ENCODE measurements at places on chromosomes 12 and 14. TPM values are rescaled to one million over a fixed set of nuclear protein-coding genes. Genes with fewer than 3 reads are reported as not detected.

- H3K4me3 ChIP-seq = no peak overlapping the region
- peaks cover 17% of the 10 kb centered on the region for H3K36me3 ChIP-seq
- no peak for DNase-seq
- H3K4me1 ChIP-seq = peaks cover 5% of the 10 kb centered on the region
These were observed 28.0 kb downstream of the ATG14 start for GRCh38 chr14:55383541-55384140.

GRCh38 chr14:71240866-71241520, 333.7 kb downstream of the PCNX1 start:
- H3K27me3 ChIP-seq = no peaks in the 10 kb centered on the region
- H3K36me3 ChIP-seq = no peaks in the 10 kb centered on the region
- H3K27ac ChIP-seq = no peak overlapping the region
- no peak for DNase-seq

DNA sequence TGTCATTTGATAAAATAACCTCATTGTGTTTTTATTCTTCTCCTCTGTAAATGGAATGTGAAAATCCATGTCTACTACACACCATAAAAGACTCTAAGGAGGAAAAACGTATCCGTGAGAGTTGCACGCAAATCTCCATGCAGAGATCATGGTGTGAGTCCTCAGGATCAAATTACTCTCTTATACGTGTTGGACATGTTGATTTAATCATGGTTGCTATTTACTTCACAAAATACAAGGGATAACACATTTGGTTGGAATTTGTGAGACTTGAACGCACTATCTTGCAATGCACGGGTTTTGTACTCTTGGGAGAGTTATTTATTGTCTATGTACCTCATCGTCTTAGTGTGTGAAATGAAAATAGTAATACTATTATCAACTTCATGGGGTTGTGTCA, 128.0 kb upstream of the RASSF8 start:
- H3K27me3 ChIP-seq = no peaks in the 10 kb centered on the region
- no peak for DNase-seq
- H3K4me1 ChIP-seq = no peaks in the 10 kb centered on the region
- H3K4me3 ChIP-seq = no peak overlapping the region

DNA sequence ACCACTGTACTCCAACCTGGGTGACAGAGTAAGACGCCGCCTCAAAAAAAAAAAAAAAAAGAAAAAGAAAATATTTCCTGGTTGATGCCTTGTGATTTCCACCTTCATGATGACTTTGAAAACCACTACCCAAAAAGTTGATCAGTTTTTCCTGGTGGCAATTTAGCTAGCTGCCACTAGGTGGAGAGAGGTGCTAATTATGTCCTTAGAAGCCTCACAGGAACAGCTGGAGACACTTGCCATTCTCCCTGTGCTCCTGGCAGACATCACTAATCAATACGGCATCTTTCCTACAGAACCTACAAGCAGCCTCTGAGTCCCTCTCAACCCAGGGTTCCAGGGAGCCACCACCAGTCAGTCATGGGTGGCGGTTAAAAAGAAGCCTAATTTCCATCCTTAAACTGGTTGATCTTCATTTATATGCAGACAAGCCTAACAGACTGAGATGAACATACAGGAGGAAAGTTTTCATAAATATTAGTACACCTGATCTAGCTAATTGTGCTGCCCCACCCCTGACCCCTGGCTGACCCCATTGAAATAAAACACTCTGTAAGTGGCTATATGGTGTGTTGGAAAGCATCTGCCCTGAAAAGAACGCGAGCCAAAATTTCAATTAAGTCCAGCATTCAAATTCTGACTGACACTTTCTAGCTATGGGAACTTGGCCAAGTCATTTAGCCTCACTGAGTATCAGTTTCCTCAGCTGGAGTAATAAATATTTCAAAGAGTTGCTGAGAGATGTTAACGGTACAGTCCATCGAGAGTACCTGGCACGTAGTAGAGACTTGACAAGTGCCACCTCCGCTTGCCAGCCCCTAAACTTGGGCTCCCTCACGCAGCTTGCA, 6.2 kb upstream of the OAS1 start:
- H3K27ac ChIP-seq = no peak overlapping the region
- no peak for DNase-seq
- peaks cover 9% of the 10 kb centered on the region for H3K4me1 ChIP-seq
- no peaks in the 10 kb centered on the region for H3K27me3 ChIP-seq
- no peaks in the 10 kb centered on the region for H3K36me3 ChIP-seq

DNA sequence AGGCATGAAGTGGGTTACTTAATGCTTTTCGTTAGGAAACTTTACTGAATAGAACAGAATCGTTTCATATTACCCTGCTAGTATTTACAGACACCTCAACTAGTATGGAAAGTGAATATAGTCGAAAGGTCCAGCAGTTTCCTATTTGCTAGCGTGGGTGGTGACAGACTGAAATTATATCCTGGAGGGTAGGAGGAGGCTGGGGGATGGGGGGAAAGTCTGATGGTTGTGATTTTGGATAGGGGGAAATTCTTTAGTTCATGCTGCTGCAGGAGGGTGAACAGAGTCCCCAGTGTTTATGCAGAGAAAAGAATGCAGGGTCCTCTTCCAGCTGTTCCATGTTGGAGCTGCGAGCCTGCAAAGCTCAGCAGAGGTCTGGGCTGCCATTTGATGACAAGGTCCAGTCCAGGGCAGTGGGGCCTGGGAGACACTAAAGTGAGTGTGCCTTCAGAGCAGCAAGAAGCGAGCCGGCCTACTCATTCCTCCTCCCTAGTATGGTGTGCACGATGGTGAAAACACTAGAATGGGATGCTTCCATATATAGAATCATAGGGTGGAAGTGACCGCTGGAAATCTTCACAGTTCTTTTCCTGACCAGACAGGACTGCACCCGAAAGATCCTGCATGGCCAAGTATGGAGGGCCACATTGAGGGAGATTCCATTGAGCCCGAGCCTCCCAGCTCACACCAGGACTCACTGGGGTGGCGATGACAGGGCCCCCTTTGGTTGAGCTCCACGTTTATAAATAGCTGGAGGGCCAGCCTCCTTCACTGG, 2.1 kb downstream of the SAMD4A start:
- DNase-seq = no peak
- peaks cover 18% of the 10 kb centered on the region for H3K4me1 ChIP-seq
- no peak overlapping the region for H3K4me3 ChIP-seq
- H3K36me3 ChIP-seq = no peaks in the 10 kb centered on the region

GRCh38 chr12:98594050-98594835, 757 bp downstream of the SLC25A3 start:
- no peak for DNase-seq
- peak overlapping the region; percentile 83 for H3K4me3 ChIP-seq
- peaks cover 37% of the 10 kb centered on the region for H3K4me1 ChIP-seq
- peak overlapping the region; percentile 98 for H3K27ac ChIP-seq
- H3K36me3 ChIP-seq = peaks cover 18% of the 10 kb centered on the region
- no peaks in the 10 kb centered on the region for H3K27me3 ChIP-seq

GRCh38 chr14:94110552-94111181, at the start of gene IFI27:
IFI27 (plus strand) TSS chr14:94110736.
- no peak within 1 kb of the TSS for H3K27ac ChIP-seq
- no peak for DNase-seq
- H3K36me3 ChIP-seq = no peaks in the 10 kb centered on the region
- H3K27me3 ChIP-seq = no peaks in the 10 kb centered on the region
- H3K4me3 ChIP-seq = no peak within 1 kb of the TSS
- no peaks in the 10 kb centered on the region for H3K4me1 ChIP-seq

SLC25A21 gene
- total RNA-seq = not detected

PTGDR gene
- 0.66 TPM for total RNA-seq

FLVCR2 gene
- total RNA-seq = 2.6 TPM
